ENCODE measurements at places on chromosomes 2 and 18.

DNA sequence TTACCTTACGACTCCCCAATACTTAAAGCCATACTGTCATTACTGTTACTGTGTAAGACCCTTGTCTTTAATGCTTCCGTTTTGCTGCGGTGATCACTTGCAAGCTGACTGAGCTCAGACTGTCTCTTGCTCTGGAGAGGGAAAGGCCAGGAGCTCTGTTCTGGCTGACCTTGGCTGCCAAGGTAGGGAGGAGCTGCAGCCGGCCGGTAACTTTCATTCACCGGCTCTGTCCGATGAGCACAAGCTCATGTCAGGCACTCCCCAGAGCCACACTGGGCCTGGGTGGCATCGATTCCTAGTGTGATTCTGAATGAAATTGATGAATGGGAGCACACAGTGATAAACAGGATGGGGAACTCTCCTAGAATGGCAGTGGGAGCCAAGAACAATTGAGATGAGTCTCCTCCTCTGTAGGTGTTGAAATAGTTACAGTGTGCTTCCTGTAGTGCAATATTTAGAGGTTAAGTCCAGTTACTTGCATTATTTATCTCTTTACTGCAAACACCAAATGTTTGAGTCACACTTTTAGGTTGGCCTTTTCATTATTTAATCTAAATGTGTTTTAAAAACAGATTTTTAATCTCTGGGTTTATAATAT, 100.9 kb downstream of the ATP9B start:
- no peak for DNase-seq

DNA sequence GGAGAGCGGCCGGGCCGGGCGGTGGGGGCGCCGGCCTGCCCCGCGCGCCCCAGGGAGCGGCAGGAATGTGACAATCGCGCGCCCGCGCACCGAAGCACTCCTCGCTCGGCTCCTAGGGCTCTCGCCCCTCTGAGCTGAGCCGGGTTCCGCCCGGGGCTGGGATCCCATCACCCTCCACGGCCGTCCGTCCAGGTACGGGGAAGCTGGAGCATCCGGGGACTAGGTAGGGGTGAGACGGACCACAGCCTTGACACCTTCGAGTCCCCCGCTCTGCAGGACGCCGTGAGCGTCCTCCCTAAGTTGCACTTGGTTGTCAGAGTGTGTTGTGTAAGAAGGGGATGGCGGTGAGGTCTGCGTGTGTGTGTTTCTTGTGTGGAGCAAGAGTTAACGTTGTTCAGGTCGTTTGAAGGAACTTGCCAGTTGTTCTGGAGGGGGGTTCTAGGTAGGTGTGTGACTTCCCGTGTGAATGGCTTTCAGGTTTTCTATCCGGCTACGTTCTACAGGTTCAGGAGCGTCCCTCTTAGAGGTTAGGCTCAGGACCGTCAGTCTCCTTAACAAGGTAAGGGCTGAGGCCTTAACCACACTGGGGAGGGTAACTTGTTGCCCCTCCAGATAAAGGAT, 393 bp downstream of the IL1R1 start:
- DNase-seq, result no peak

DNA sequence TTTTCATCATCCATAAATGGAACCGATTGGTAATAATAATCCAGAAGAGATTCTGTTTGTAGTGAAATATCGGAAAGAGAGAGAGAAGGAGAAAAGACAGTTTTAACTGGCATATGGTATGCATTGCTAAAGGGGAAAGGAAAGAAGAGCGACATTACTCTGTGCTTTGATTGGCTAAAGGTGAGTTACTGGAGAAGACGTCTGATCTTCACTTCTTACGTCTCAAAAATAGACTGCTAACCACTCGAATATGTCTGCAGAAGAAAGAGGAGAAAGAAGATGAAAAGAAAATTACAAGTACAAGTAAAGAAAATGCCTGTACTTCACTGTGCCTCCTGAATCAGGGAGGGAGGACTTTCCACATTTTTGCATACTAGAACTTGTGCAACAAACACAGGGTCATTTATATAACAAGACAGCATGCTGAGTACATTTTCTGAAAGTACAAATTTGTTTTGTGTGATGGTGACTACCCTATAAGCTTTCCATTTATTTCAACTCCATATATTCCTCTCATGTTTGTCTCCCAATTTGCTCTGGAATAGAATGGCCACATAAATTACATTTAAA, 787.2 kb downstream of the RNF144A start:
- no peak for DNase-seq

- no peak for DNase-seq
Measured at GRCh38 chr2:209662021-209662420, 109.6 kb upstream of the UNC80 start.

DNA sequence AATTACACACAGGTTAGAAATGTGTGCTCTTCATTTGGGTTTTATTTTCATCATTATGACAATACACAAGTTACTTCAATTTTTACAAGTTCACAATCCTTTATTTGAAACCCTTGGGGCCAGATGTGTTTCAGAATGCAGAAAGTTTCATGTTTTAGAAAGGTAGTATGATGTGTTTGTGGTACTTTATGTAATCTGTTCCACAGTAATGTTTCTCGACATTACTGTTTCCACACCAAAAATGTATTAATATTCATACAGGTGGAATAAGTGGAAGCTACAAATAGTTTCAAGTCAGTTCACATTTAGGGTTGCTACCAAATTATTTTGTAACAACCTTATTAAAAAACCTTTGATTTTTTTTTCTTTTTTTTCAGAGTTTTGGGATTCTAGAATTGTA, 10.4 kb downstream of the UBE2E3 start:
- DNase-seq, result no peak

DNA sequence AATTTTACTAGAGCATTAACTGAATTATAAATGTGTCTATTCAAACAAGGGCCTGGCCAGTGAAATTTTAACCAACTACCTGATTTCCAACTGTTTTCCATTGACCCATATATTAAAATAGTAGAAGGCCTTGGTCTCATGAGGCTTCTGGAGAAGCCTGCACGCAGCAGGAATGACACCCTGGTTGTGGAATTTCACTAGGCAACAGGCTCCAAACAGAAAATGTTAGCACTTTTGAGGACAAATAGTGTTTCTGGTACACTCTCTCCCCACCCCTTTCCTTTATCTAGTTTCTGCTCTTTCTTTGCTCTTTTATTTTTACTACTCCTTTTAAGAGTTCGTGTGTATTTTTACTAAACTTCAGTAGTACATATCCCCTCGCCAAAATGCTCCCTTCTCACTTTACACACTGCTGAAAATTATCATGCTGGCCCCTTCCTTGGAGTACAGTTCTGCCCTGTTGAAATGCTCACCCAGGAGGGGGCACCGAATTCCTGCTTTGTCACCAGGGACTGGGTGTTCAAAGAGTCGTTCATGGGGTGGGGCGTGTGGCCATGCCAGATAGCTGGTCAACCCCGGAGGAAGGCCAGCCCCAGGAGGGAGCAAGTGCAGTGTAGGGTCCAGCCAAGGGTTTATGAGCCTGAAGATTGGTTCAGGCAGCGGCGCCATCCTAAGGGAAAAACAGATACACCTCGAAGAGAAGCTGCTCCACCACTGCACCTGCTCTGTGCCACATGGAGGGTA, 22.1 kb upstream of the COL6A3 start:
- DNase-seq, result no peak

DNA sequence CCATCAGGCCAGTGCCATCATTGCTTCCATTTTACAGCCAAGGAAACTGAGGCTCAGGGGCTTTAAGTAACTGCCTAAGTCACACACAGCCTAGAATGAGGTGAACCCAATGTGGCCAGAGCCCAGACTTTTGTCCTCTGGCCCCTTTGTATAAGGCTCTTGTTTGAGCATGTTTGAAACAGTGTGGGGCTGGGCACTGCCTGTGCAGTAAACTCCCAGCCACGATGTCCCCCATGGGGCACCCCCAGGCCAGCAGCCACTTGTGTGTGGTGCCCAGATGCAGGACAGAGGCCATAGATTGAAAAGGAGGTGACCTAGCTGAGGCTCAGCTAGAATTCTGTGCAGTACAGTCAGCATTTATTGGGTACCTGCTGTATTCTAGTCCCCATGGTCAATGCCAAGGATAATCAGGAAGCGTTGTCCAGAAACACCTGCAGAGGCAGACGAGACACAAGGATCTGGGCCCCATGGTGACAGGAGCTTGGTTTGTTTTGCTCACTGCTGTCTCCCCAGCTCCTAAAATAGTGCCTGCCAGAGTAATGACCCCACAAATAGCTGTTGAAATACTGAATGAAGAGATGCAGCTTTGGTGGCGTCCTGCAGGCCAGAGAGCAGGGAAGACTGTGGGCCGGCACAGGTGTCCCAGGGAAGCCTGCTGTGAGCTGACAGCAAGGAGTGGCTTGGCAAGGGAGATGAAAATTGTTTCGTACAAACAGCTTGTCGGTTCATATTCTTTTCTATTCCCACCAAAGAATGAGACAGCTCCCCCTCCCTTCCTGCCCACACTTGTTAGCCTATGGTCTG, 160.7 kb downstream of the LDLRAD4 start:
- no peak for DNase-seq

- DNase-seq, result no peak
Measured at GRCh38 chr2:12824778-12825379, 108.1 kb downstream of the TRIB2 start.

- DNase-seq, result no peak
Measured at GRCh38 chr18:67742954-67743353, 226.4 kb upstream of the DSEL start.

GRCh38 chr2:100990166-100990565, 11.9 kb upstream of the RPL31 start:
- no peak for DNase-seq

DNA sequence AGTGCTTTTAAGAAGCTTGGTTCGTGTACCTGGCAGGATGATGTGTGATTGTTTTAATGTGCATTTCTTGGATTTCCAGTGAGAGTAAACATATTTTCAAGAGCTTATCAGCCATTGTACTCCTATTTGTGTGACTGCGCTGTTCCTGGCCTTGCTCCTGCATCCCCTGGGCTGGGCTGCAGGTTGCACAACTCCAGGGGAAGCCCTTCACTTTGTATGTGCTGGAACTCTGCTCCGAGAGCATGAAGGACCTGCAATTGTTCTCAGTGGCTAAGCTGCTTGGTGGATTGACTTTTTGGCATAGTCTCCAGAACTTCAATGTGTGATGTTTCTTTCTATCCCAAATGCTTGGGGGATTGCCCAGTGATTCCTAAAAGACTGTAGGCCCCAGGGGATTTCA, 18.8 kb downstream of the ATP6V1C2 start:
- no peak for DNase-seq

- DNase-seq, result no peak
Measured at GRCh38 chr2:219778189-219778588, 150.8 kb downstream of the SLC4A3 start.

GRCh38 chr18:72502671-72503431, 41.3 kb downstream of the CBLN2 start:
- DNase-seq, result no peak

DNA sequence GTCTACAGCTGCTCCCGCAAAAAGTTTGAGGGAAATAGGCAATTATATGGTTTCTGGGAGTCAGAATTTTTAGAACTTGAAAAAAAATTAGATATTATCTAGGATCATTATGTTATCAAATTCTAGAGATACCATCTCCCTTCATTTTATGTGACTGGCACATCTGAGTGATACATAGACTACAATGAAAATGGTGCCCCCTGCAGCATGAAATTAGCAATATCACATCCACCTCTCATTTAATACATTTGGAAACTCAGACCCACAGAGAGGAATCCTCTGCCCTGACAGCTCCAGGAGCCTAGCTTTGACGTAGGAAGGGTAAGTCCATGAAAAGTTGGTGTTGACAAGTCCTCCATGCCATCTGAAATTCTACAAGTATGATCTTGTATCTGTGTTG, 381.6 kb downstream of the SUCLG1 start:
- no peak for DNase-seq

GRCh38 chr18:55484773-55485172, 103.2 kb downstream of the TCF4 start:
- no peak for DNase-seq

DNA sequence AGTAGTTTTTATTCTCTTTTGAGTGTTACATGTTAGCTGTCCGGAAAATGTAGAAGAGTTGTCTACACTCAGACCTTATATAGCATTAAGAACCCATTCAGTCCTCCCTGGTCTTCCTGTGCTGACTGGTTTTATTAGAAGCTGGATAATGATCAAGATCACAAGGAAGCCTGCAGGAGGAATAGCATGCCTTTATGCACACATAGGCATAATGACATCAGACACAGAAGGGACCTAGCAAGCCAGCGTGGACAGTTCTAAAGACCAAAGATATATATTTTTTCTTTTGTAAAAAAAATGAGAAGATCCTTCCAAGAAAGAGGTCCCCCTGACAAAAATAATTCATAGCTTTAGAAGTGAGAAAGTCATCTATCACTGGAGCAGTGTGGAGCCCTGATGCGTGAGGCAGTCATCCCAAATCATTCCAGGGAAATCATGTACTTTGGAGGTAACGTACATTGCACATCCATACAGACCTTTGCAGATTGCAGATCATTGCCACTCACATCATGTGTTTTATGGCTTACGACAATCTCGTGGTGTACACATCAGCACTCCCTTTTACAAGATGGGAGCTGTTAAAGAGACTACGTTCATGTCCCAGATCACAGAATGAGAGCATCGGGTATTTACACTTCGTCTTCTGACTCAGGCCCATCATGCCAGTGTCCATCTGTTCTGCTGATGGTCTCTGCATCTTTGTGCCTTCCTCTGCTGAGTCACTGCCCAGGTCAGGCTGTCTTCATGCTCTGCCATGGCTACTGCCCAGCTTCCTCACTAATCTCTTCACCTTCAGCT, 334.0 kb downstream of the SOCS6 start:
- DNase-seq, result no peak

DNA sequence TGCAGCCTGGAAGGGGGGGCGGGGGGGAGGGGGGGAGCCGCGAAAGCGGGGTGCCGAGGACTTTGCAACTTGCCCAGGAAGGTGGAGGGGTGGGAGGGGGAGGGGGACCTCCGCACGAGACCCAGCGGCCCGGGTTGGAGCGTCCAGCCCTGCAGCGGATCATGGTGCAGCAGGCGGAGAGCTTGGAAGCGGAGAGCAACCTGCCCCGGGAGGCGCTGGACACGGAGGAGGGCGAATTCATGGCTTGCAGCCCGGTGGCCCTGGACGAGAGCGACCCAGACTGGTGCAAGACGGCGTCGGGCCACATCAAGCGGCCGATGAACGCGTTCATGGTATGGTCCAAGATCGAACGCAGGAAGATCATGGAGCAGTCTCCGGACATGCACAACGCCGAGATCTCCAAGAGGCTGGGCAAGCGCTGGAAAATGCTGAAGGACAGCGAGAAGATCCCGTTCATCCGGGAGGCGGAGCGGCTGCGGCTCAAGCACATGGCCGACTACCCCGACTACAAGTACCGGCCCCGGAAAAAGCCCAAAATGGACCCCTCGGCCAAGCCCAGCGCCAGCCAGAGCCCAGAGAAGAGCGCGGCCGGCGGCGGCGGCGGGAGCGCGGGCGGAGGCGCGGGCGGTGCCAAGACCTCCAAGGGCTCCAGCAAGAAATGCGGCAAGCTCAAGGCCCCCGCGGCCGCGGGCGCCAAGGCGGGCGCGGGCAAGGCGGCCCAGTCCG, 540 bp downstream of the SOX11 start:
- DNase-seq, result no peak

- DNase-seq, result no peak
Measured at GRCh38 chr2:43214253-43214652, 12.2 kb downstream of the ZFP36L2 start.
